ENCODE measurements at places on chromosomes 4 and X.
A peak's percentile ranks its signal among the peaks of the same experiment; 100 is the strongest.

GRCh38 chr4:126338548-126338947, 1023.8 kb downstream of the FAT4 start:
- no peak for DNase-seq

DNA sequence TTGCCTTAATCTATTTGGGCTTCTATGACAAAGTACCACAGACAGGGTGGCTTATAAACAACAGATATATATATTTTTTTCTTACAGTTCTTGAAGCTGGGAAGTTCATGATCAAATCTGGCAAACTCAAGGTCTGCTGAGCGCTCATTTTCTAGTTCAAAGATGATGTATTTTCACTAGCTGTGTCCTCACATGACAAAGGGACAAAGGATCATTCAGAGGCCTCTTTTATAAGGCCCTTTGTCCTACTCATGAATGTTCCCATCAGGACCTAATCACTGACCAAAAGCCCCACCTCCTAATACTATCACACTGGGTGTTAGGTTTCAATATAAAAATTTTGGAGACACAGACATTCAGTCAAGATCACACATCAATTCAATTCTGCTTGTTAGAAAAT, 2025.2 kb downstream of the PCDH7 start:
- no peak for DNase-seq

GRCh38 chrX:124232523-124233201, 99.8 kb upstream of the TEX13D start:
- DNase-seq, result peak; percentile 56

GRCh38 chr4:107317611-107318010, 281.5 kb upstream of the DKK2 start:
- no peak for DNase-seq

DNA sequence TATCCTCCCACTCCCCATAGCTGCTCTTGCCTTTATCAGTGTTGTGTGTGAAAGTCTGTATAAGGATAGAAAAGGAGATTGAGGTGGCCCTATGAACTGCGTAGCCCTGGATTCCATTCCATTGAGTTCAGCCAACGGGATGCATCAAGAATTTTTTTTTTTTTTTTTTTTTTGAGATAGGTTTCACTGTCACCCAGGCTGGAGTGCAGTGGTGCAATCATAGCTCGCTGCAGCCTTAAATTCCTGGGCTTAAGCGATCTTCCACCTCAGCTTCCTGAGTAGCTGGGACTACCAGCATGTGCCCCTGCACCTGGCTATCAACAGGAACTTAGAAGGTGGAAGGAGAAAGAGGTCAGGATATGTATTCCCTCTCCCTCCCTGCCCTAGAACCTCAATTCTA, 187.2 kb upstream of the SPRY1 start:
- DNase-seq, result no peak

DNA sequence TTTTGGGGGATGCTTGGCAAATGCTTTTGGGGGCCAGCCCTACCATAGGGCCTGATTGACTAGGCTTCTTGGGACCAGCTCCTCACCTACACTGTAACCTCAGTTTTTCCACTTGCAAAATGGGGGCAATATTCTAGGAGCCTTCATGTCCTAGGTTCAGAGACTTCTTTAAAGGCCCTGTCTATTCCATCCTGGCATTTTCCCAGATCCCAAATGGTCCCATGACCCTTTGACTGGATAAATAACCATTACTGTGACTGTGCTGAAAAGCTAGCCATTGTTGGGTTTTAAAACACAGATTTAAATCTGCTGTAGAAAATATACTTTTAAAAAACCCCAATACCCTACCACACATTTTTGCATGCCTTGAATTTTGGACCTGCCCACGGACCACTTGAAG, 149.8 kb downstream of the EFNB1 start:
- DNase-seq, result no peak

GRCh38 chrX:12007881-12008280, 130.4 kb upstream of the FRMPD4 start:
- DNase-seq, result no peak

DNA sequence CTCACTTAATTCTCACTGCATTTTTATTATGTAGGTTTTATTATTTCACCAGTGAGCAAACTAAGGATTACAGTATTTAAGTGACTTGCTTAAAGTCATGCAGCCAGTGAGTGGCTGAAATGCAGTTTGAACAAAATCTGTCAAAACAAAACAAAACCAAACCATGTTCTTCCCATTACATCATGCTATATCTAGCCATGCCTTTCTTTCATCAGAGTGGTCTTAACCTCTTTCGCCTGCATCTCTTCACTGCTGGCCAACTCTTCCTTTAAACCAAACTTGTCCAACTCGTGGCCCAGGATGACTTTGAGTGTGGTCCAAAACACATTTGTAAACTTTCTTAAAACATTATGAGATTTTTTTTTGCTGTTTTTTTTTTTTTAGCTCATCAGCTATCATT, 223.2 kb downstream of the PCDH7 start:
- DNase-seq, result no peak

DNA sequence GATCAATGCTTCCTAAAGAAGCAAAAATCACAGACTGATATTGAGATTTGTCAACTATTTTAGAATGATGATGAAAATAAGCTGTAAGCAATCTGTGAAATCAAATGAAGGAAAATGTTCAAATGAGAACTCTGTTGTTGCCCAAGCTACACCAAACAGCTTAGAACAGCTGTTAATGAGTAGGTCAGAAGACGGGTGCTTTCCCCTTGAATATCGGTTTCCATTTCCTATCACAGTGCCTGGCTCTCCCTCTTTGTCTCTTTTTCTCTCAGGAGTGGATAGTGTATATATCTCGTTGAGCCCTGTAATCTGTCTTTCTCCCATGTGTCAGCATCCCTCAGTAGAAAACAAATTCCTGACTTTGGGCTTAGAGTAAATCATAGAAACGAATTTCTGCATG, 1592.9 kb upstream of the TENM3 start:
- DNase-seq, result no peak

DNA sequence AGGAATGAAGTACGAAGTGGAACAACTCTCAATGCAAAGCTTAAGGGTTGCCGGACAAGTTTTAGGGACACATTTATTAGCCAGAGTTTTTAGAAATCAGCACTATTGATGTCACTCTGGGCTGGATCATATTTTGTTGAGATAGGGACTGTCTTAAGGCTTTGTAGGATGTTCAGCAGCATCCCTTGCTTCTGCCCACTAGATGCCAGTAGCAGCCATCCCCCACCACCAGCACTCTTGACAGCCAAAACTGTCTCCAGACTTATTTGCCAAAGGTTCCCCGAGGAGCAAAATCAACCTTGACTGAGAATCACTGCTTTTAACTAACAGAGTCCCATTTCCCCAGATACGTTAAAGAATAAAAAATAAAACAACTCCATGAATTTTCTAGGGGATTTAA, 1497.3 kb downstream of the STIM2 start:
- no peak for DNase-seq

DNA sequence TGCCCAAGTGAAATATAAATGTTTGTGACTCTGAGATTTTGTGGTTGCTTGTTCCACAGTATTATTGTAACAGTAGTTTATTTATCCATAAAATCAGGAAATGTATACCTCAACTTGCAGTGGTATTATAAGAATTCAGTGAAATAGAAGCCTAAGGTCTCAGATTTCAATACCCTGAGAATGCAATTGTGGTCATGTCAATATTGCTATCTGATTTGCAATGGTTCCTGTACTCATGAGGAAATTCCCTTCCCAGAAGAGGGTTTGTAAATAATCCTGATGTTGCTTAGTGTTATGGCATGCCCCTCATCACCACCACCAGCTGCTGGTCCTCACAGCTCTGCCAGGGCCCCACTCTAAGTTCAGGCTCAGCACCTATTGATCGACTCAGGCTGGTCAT, 67.8 kb downstream of the SLC34A2 start:
- no peak for DNase-seq

- DNase-seq, result no peak
These were observed 181.0 kb downstream of the DCTD start for GRCh38 chr4:182736207-182736606.

- no peak for DNase-seq
These were observed 177.9 kb downstream of the VEGFC start for GRCh38 chr4:176614793-176615192.

GRCh38 chr4:94032754-94033153, 174.9 kb upstream of the SMARCAD1 start:
- no peak for DNase-seq

DNA sequence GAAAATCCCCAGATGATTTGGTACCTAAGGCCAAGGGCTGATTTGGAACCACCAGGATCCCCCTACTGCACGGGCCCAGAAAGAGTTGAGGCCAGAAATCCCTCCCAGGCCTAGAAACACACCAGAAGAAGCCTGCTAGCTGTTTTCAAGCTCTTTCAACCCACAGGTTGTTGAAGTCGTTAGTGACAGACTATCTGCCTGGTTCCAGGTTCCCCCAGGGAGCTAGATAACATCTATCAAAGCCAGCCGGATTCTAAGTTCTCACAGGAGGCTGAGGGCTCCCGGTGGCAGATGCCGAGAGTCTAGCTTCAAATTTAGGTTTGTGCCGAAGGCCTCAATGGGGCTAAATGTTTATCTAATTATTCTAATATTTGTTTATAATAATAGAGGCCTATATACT, 132.0 kb upstream of the ATP6AP2 start:
- no peak for DNase-seq

- no peak for DNase-seq
These were observed 2.4 kb upstream of the IRAK1 start for GRCh38 chrX:154022108-154022507.

GRCh38 chr4:7040765-7041164, 2.4 kb upstream of the TADA2B start:
- no peak for DNase-seq

DNA sequence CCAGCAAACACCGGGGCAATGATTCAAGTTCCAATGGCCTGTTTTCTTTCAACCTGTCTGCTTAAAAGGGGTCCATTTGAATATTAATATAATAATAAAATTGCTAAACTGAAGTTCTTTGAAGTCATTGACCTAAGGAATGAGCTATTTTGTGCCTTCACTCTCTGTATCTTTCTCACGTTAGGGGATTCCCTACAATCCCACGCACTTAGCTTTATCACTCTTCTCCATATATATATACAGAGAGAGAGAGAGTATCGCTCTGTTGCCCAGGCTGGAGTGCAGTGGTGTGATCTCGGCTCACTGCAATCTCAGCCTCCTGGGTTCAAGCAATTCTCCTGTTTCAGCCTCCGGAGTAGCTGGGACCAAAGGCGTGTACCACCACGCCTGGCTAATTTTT, 83.9 kb upstream of the NWD2 start:
- no peak for DNase-seq

DNA sequence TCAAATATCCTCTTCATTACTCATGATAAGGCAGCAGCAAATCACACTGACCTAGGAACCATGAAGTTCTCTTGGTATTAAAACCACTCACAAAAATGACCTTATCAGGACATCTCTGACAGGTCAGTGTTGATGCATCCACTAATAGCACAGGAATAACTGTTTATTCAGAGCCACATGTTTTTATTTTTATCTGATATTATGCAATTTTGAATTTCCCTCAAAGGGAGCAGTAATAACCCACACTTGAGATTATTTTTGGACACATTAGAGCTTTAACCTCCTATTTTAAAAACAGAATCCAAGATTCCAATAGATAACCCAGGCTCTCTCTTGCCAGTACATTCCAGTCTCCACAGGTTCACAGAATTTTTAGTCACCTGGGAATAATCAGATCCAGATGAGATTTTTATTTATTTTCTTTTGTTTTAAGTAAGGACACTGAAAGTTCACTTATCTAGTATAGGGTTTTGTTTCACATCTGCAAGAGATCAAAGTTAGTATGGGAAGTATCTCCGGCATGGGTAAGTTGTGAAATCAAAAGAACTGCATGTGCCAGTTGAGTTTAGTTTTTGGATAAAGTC, 36.3 kb upstream of the MYOZ2 start:
- no peak for DNase-seq

GRCh38 chrX:132169554-132169953, 41.7 kb upstream of the FRMD7 start:
- DNase-seq, result no peak

DNA sequence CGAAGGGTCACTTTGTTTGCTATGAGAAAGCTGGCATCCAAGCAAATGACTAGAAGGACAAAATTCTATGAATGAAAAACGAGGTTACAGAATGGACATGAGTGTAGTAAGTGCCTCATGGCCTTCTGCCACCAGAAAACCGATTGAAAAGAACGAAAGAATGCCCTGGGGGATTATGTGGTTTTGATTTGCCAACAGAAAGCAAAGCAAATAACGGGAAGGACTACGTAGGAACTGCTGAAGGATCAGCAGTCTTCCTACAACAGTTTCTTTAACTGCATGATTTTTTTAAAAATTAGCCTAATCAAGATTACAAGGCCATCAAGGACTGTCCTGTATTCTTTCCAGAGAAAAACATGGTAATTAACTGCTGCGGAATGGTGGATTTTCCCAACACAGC, 50.6 kb downstream of the NRK start:
- no peak for DNase-seq

GRCh38 chr4:10160281-10160856, 43.8 kb upstream of the WDR1 start:
- no peak for DNase-seq

DNA sequence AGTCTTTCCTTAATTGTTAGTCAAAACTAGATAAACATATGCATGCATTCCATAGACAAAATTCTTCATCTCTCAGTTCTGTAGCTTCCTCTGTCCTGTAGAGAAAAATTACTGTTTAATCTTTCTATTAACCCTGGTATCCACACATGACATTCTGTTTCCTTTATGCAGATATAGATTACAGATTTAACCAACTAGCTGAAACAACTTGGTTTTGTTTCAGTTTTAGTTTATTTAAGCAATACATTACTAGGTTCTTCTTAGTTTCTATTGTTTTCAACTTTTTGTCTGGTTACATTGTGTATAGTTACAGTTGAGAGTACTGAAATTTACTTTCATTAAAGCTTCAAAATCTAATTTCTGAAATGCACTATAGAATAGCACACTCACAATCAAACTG, 933.9 kb upstream of the EPHA5 start:
- no peak for DNase-seq

DNA sequence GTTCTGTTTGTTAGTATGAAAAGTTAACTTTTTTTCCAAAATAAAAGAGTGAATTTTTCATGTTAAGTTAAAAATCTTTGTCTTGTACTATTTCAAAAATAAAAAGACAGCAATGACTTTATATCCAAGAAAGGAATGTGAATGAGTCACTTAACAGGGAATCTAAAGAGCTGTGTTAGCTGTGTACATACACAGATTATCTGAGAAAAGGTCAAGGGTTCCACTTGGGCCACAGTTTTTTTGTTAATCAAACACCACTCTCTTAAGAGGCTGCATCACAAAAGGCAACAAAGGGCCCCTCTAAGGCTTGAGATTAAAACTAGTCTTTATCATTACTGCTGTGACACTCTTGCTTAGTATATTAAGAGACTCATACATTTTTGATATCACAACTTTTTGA, 82.1 kb downstream of the FIP1L1 start:
- DNase-seq, result no peak

Measured in activated naive CD4-positive, alpha-beta T cell treated with anti-CD3 and anti-CD28 coated beads, Interleukin-2, amount 50 U/mL, for 16 hours (primary cell).